ENCODE measurements at places on chromosomes 3 and 15. TPM values are rescaled to one million over a fixed set of nuclear protein-coding genes. Genes with fewer than 3 reads are reported as not detected.

DNA sequence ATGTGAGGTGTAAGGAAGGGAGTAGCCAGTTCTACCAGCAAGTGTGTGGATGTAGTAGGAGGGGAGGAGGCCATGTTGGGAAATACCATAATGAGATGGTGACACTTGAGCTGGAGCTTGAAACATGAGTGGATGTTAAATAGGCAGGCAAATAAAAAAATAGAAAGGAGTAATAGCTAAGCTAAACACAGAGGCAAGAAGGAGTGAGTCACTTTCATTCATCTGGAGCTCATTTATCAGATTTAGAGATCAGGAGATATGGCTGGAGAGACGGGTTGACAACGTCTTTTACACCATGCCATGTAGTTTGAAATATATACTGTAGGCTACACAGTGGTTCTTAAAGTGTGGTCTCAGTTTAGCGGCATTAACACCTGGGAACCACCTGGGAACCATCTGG lies 390.5 kb downstream of the DIPK2A start:
- no peak for DNase-seq

RARRES1 gene
- total RNA-seq: not detected

GRCh38 chr15:74889883-74890664 lies at the start of gene MPI:
TSS of gene MPI (plus strand) at chr15:74890042. CDS start at chr15:74890074, 32 bp downstream.
- DNase-seq: peak; percentile 86

DNA sequence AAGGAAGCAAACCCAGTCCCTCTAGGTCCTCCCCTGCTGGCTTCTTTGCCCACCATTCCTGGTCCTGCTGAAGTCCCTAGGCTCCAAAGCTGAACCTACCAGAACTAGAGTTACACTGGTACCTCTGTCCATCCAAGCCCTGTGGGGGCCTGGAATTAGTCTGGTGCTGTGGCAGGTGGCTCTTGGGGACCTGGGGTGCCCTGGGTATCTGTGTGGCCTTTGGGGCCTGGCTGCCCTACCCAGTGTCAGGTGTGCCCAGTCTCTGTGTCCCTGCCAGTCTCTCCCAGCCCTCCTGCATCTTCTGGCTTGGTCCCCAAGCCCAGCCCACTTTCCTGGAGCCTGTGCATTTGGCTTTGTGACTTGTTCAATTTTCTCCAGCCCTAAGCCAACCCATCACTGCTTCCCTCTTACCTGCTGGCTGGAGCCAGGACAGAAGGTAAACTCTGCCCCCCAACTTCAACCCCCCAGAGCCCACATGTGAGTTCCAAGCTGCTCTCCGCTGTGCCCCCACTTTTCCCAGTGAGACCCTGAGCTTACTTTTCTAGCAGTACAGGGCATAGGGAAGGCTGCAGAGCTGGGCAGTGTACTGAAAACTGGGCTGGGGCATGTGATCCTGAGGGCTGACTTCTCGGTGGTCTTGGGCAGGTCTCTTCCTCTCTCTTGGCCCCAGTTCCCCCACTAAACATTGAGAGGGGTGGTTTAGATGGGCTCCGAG lies 28.3 kb upstream of the HHATL start:
- DNase-seq: no peak

GRCh38 chr3:181718987-181719911 lies 7.5 kb downstream of the SOX2 start:
- DNase-seq: no peak

ITIH4 gene
- total RNA-seq: 26.4 TPM

SLC6A1 gene
- not detected for total RNA-seq

DNA sequence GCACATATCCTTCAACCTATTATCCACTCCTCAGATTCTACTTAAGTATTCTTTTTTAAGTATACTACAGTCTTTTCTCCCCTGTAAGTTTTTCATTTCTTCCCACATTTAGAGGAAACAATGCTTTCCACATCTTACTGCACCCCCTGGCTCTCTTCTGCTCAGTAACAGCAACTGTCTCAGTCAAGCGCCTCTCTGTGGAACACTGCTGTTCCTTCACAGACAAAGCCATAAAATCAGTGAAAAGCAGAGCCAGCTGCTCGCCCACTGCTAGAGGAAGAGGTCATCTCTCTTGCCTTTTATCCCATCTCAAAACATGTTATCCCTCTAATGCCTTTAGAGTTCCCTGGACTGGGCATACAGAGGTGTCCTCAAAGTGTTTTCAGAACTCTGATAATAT lies 24.8 kb downstream of the SERP1 start:
- no peak for DNase-seq

- DNase-seq: no peak
Measured at GRCh38 chr3:20458994-20459716, 273.1 kb upstream of the SGO1 start.

GRCh38 chr15:101014921-101015841 lies 96.0 kb downstream of the LRRK1 start:
- peak; percentile 58 for DNase-seq

DNA sequence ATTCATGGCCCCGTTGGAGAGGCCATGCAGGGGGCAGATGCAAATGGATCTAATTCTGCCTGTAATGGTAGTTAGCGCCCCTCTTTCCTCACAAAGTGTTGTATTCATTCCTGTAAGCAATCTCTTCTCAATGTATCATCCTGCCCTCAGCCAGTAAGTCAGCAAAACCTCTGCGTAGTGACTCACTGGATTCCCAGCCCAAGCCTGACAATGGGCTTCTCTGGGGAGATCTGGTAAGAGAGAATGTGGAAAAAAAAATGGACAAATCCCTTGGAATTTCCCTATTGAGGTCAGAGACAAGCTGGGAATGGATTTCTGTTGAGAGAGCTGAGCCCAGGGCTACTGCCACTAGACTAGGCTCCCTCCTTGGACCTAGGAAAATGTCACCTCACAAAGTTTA lies 25.4 kb downstream of the ADPGK start:
- no peak for DNase-seq

DNA sequence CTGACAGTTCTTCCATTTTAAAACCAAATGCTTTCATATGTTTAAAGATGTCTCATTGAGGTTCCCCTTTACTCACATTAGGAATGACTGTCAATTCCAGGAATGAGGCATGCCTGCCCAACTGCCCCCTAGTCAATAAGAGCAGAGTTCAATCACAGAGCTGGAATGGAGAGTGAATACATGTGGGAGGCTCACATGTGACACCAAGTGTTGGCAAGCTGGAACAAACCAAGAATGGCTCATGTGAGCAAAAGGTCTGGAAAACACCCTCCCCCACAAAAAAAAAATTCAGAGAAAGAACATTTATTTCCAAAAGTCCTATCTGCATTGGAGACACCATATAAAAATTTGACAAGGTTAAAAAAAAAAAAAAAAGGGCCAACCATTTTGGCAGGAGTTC lies 3.7 kb downstream of the PBRM1 start:
- no peak for DNase-seq

GRCh38 chr3:107589454-107589853 lies 66.7 kb downstream of the BBX start:
- no peak for DNase-seq

GRCh38 chr3:139937674-139938279 lies 2.8 kb downstream of the CLSTN2 start:
- peak; percentile 9 for DNase-seq

SLC28A1 gene
- not detected for total RNA-seq

LNP1 gene
- total RNA-seq: 1.1 TPM

GRCh38 chr15:96142498-96142897 lies 188.0 kb upstream of the NR2F2 start:
- DNase-seq: no peak

- DNase-seq: no peak
Measured at GRCh38 chr15:98715890-98716443, 67.6 kb downstream of the IGF1R start.

DNA sequence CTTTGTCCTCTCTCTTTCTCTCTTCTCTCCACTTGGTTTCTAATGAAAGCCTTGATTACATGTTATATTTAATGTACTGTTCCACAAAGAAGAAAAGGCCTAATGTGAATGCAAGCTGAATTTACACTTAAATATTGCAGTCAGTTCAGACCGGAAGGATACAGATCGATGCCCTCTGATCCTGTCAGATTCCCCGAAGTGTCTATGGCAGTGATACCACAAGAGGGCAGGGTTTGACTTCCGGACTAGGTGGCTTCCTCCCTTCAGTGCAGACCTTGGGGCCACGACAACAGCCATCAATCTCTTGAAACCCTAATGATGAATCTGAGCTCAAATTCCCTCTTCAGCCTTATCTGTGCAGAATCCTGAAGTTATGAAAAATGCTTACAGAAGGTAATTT lies 29.5 kb downstream of the AGTR1 start:
- DNase-seq: no peak

- DNase-seq: peak; percentile 56
Measured at GRCh38 chr3:4504340-4505261, 11.5 kb downstream of the ITPR1 start.

- no peak for DNase-seq
Measured at GRCh38 chr3:154510780-154511179, 80.8 kb upstream of the GPR149 start.

DNA sequence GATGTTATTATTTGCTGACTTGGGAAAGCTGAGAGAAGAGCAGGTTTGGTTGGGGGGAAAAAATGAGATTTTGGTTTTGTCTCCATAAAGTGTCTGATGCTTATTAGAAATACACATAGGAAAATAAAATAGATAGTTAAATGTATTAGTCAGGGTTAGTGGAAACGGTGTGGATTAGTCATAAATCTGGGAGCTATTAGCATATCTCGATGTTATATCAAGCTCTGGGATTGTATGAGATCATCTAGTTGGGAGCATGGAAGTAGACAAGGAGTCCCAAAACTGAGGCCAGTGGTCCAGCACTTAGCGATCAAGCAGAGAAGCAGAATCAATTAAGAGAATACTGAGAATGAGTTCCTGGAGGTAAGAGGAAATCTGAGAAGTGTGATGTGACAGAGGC lies 845.5 kb downstream of the ROBO2 start:
- no peak for DNase-seq

GRCh38 chr3:186653984-186654383 lies 11.8 kb upstream of the HRG start:
- no peak for DNase-seq

DNA sequence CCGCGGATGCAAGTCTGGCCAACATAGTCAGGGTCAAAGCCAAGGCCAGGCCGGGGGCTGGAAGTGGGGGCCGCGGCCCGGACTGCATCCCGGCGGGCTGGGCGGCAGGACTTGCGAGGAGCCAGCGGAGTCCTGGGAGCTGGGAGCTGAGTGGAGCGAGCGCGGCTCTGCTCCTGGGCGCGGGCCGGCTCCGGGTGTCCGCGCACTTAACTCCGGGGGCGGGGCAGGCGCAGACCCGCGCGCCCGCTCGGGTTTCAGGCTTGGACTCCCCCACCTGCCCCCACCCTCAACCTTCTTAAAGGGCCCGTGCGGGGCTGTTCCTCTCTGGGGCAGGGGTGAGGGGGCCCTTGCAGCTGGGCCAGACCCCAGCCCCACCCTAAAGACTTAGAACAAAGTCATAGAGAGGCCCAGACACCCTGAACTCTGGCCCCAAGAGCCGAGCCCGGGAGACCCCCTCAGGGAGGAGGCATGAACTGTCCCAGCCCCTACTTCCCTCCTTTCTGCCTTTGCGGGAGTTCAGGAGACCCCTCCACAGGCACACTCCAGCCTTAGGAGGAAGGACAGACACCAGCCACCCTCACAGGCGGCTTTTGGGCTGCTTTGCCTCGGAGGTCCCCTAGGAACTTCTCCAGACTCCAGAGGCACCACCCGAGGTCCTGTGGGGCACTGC lies at the start of gene CSPG4:
TSS of gene CSPG4 (minus strand) at position 181 of the 670 bp plus-strand sequence. CDS start at position 88, 93 bp downstream.
- no peak for DNase-seq

ATRIP gene
- total RNA-seq: 8.7 TPM

DNA sequence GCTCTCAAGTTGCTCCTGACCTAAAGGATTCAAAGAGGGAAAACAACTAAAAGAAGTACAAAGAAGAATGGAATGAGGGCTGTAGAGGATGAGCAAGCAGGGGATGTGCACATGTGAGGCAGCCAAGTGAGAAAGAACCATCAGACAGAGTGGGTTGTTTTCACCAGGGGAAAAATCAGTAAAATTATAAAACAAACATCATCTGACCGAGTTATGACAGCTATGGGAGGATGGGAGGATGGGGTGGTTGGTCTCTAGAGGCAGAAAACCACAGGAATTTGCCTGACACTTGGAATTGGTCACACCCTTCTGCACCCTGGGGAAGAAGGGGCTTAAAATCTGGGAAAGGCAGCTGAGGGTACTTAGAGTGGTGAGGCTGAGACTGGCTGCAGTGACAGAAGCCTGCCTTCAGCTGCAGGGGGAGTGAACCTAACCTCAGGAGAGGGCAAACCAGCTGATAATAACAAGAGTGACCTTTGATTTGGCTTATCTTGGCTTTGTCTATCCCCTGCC lies 10.1 kb downstream of the ARHGAP31 start:
- no peak for DNase-seq

- no peak for DNase-seq
Measured at GRCh38 chr15:96322536-96323318, 7.8 kb upstream of the NR2F2 start.

DNA sequence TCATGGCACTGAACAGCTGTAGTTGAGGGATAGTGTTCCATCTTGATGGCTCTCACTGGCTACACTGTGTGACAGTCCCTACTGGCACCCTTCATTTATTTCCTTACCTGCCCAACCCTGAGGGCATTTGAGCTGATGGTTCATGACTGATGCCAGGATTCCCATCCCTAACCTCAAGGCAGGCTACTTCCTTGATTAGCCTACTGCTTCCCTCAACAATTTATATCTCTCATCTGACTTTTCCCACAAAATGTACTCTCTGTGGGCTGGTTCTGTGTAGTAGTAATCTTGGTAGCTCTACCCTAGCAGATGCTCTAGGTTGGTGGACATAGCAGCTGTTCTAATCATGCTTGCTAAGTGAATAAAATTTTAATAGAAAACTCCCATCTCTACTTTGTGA lies 106.0 kb downstream of the THRB start:
- no peak for DNase-seq

DNA sequence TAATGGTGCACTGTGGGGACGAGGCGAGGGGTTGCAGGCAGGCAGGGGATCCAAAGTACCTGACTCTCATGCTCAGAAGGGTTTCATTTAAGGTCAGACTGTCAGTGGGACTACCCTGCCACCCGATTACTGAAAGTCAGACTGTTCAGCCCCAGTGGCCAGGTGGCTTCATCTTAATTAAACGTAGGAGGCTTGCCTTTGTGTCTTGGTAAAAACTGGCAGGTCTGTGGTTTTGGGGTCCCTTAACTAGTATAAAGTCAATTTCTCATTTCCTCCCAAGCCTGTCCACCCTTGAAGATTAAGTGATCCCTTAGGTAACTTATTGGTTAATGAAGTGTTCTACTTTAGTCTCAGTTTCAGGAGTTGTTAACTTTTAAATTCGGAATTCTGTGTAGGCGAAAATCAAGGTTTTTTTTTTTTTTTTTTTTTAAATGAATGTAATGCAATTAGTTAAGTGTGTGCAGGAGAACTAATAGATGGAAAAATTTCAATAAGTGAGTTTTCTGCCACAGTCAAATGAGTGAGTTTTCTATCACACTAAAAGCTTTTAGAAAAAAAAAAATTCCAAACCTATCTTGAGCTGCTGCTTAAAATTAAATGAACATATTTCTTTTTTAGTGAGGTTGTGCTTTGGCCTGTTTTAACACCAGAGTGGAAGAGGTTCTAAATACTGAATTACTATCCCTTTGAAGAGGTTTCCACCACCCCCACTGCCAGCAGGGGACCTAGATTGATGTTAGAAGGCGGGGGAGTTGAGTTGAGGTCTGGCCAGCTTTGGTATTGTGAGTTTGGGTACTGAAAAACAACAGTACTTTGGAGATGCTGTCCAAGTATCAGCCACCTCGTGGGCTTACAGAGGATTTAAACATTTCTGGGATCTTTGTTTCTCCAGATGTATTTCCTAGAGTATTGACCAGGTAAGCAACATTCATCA lies 15.2 kb downstream of the ITPR1 start:
- no peak for DNase-seq

MED12L gene
- total RNA-seq: 0.81 TPM

GRCh38 chr3:37147666-37148065 lies 26.7 kb downstream of the LRRFIP2 start:
- no peak for DNase-seq

MUC13 gene
- total RNA-seq: 0.19 TPM

All from CD8-positive, alpha-beta T cell (primary cell).